ENCODE measurements at places on chromosomes 7 and 10.

GRCh38 chr7:131625817-131626372, 69.5 kb upstream of the PODXL start:
- no peak for DNase-seq

- DNase-seq, result no peak
These were observed 51.3 kb upstream of the ZMIZ2 start for GRCh38 chr7:44697136-44698045.

DNA sequence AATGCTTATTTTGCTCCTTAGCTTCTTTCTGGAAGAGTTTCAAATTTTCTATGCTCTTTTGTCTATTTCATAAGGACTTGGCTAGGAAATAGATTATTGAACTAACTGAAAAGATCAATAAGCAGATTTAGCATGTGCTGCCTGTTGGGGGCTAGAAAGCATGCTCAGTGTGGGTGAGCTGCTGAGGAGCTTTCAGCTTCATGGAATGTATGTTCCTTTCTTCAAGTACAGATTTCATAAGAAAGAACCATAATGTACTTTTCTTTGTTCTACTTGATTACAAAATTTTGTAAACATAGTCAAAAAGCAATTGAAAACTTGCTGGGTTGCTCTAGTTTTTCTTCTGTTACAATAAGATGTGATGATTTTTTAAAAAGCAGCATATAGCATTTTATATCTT, 73.8 kb downstream of the TAF3 start:
- DNase-seq, result no peak

DNA sequence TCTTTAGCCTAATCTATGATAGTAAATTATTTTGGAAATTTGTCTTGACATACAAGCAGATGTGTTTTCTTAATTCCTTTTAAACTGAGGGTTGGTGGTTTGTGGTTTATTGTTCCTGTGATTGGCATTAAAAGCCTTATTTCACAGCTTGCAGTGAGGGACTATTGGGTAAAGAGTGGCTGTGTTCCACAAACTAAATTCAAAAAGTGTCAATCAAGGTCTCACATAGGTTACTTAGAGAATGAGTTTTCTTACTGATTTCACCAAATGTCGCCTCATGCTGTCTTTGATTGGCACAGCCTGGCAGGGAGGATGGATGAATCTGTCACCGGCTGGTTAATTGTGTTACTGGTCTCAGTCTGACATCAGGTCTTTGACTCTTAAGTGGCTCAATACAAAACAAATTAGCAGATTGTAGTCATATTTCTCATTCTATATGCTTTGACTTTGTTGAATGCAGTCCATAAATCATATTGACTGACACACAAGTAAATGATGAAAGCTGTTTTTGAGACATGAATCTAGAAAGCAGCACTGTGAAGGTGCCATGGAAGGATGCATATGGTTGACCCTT, 66.8 kb upstream of the CYP26C1 start:
- no peak for DNase-seq

DNA sequence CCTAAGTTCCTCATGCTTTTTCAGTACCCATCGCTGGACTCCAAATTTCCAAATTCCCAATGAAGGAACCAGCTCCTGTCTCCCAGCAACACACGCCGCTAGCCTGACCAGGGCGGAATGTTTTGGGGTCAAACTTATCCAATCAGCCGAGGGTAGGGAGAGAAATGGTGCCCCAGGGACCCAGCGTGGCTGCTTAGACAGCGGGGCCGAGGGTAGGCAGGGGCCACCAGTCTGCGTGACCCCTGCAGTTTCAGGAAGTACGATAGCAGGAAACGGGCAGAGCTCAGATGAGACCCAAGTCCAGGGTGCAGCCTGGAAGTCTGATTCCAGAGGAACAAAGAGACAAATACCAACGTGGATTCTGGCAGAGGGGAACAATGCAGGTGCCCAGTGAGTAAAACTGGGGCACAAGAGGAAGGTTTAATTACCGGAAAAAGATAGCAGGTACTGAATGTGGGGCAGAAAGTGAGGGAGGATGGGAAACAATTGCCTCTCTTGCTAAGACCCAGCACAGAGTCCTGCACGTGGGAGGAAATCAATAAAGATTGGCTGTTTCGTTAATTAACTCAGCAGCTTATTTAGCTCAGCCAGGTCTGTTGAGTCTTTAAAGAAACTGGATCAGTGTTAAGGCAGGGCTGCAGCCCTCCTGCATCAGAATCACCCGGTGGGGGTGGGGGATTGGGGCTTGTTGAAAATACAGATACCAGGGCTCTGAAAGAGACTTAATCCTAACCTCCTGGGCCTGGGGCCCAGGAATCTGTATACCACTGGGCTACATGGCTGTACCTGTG, 50.4 kb upstream of the NFE2L3 start:
- DNase-seq, result no peak

DNA sequence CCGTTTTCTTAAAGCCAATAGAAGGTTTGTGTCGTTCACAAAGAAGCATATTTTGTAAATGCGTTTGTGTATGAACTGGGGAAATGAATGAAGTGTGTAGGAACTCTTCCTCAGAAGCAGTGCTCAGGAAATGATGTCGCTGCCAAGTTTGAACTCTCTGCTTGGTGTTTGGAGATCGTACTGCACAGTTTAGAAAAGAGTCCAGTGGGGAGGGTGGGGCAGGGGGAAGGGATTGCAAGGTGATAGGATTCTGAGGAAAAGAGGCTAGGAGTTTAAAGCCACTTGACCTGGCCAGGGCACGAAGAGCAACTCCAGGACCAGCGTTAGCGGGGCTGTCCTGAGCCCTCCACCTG, 122.2 kb downstream of the CUBN start:
- no peak for DNase-seq

- DNase-seq, result no peak
These were observed 77.5 kb downstream of the LRRC4 start for GRCh38 chr7:127953423-127954356.

- DNase-seq, result no peak
These were observed 71.2 kb downstream of the DNMBP start for GRCh38 chr10:99938563-99938962.

DNA sequence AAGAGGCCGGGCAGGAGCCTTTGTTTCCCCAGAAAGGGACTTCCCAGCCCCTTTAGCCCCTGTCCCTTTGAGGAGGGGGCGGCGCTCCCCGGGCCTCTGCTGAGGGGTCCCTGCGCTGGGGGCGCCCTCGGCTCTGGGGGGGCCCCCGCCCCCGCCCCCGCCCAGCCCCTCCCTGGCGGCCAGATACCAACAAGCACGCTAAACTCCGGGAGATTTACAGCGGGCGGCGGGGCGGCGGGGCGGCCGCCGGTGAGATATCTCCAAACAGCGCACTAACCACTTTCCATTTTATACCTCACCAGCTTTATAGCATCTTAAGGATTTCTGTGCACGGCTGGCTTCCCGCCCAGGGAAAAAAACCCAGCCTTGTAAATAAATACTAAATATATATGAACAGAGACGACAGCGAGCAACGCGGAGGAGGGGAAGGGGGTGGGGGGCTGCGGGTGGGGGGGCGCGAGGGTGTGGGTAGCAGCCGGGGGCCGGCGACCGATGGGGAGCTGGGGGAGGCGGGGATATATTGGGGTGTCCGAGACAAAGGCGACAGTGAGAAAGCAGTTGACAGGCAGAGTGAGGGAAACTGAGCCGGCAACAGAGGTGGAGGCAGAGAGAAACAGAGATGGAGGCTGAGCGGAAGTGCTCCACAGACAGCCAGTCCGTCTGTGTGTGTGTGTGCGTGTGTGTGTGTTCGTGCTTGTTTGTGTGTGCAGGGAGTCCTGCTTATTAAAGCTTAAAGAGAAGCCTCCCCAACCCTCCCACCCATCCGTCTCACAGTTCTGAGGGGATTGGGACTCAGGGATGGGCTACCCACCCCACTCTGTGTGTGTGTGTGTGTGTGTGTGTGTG, 85.8 kb downstream of the HIF1AN start:
- DNase-seq, result peak; percentile 29

GRCh38 chr10:338171-339037, 203.1 kb downstream of the ZMYND11 start:
- DNase-seq, result no peak

DNA sequence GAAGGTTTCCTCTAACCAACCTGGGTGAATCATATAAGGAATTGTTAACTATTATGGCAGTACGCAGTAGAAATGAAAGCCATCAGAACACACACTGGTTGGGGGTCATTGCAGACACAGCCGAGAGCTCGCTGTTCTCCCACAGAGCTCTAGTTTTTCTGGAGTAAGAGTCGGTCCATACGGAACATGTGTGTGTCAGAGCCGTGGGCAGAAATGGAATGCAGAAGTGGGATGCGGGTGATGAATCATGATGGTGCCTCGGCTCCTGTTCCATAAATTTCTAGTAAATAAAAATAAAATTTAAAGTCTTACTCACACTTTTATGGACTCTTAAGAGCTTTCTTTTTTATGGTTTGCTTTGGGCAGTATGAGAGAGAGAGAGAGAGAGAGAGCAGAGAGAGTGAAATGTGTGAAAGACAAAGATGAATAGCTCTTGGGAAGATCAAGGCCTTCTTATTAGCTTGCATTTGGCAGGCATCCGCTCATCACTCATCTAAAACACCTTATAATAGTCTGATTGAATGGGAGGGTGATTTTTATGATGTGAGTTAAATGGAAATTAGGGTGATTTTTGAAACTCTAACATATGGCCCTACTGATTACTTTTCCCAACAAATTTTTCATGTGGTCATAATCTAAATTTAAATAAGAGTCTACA, 98.8 kb upstream of the PFKP start:
- no peak for DNase-seq

GRCh38 chr10:132385721-132386418, 11.1 kb upstream of the PWWP2B start:
- DNase-seq, result no peak

GRCh38 chr10:122163174-122164022, 107.7 kb upstream of the BTBD16 start:
- DNase-seq, result no peak

DNA sequence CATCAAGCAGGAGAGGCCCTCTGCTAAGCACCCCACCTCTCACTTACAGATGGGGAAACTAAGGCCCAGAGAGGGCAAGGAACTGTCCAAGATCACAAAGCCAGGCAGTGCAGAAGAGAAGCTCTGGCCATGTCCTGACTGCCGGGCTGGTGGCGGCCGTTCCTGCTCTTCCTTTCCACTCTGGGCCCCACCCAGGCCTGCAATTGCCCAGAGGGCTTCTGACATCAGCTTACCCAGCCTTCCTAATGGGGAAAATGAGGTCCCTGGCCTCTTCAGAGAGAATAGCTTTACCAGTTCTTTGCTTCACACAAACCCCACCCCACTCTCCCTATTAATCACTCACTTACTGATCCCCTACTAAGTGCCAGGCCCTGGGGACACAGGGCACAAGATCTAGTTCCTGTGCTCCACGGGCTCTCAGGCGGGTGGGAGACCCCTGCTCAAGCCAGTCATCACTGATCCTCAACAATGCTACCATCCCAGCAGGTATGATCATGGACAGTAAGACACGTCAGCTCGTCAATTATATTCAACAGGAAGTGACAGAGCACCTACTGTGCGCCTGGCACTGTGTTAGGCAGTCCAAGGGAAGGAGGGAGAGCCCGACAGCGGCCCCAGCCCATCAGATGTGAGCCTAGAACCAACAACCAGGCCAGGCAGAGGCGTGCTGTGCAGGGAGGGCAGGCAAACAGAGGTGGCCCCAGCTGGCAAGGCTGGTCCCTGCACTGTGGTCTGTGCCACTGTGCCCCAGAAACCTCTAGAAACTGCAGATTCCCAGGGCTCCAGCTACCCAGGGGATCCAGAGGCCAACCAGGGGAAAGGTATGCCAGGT, 26.4 kb upstream of the FRAT2 start:
- DNase-seq, result no peak

Data from activated effector memory CD4-positive, alpha-beta T cell treated with Interleukin-2 at 50 U/mL for 16 hours (primary cell).